ENCODE measurements at places on chromosomes 1 and 21.

DNA sequence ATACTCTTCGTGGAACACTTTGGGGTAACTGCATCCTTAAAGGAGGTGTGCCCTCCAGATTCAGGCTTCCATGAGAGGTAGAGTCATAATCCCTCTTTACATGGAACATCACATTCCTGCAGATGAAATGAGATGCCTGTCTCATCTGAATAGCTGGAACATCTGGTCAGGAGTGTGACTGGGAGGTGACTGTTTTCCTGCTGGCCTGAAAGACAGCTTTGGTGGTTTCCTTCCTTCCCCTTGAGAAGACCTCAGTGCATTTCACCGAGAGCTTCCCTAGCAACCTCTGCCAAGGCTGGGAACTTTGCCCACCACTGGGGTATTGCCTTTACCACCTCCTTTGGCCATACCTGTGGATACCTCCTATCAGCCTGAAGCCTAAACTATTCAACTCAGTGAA lies 46.7 kb upstream of the GUCA2A start:
- no peak for DNase-seq

- no peak for DNase-seq
These were observed 9.1 kb downstream of the TOR3A start for GRCh38 chr1:179090923-179091322.

GRCh38 chr1:201088395-201088794 lies 23.8 kb downstream of the CACNA1S start:
- no peak for DNase-seq

DNA sequence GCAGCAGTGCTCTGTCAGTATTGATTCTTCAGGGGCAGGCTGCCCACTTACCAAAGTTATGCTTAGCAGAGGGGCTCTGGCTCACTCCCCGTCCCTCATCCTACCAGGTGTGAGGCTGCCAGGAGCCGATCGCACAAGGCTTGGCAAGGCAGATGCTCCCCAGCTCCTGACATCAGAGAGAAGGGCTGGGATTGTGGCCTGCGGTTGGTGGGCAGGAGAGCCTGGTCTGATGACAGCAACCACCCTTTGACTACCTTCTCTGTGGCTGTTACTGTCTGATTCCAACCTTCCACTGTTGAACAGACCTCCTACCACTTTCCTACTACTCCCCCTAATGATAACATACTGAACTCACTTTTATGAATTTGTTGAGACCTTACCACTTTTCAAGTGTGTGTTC lies 23.7 kb upstream of the WDR26 start:
- no peak for DNase-seq

GRCh38 chr21:36211660-36212512 lies 55.3 kb downstream of the DOP1B start:
- DNase-seq, result no peak

Measured in tibial artery (tissue), 4 donors.